ENCODE measurements at places on chromosomes 16 and 17. TPM values are rescaled to one million over a fixed set of nuclear protein-coding genes. Genes with fewer than 3 reads are reported as not detected.

DNA sequence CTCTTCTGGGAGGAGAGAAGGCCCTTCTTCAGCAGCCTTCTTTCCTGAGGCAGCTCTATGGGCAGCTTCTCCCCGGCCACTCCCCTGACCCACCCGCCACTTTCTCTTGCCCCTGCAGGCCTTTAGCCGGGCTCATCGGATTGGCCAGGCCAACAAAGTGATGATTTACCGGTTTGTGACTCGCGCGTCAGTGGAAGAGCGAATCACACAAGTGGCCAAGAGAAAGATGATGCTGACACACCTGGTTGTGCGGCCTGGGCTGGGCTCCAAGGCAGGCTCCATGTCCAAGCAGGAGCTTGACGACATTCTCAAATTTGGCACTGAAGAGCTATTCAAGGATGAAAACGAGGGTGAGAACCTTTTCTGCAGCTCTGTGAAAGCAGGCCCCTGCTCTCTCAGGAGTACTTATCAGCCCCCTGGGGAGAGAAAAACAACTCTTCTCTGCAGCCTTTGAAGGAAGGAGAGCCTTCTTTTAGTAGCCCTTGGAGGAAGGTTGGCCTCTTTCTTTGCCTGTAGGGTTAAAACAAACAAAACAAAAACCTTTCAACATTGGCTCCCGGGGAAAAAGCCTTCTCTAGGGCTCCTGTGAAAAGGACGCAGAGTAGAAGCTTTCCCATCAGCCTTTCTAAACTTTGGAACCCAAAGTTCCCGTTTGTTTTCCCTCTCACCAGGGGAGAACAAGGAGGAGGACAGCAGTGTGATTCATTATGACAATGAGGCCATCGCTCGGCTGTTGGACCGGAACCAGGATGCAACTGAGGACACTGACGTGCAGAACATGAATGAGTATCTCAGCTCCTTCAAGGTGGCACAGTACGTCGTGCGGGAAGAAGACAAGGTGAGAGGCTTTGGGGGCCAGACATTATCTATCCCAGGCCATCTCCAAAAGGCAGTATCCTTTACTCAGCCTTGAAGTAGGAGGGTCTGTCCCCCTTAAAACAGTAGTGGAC, 12.7 kb downstream of the RNF227 start:
- no peak for DNase-seq

DNA sequence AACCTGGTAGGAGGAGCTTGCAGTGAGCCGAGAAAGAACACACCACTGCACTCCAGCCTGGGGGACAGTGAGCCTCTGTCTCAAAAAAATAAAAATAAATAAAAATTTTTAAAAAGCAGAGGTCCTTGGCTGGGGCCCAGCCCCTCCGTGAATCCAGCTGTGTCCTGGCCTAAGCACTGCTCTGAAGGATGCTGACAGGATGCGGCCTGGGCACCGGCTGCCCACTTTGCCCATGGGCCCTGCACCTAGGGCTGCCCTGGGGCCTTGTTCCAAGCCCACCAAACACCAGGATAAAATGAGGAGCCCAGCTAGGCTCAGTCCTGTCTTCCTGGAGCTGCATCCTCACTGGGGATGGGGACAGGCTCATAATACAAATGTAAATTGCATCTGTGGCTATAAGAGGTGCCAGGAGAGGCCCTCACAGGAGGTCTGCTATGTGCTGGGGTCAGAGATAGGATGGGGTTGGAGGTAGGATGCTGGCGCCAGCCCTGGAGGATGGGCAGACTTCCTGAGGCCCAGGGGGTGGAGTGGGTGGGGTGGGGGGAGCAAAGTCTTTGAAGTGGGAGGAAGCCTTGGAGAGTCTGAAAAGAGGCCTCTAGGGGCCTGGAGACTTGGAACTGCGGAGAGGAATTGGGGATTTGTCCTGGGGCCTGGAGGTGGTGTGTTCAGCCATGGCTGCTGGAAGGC, 6.2 kb downstream of the C16orf89 start:
- no peak for DNase-seq

- no peak for DNase-seq
These were observed 10.2 kb downstream of the ARSG start for GRCh38 chr17:68301438-68301959.

Gene TEKT5
- not detected for total RNA-seq

DNA sequence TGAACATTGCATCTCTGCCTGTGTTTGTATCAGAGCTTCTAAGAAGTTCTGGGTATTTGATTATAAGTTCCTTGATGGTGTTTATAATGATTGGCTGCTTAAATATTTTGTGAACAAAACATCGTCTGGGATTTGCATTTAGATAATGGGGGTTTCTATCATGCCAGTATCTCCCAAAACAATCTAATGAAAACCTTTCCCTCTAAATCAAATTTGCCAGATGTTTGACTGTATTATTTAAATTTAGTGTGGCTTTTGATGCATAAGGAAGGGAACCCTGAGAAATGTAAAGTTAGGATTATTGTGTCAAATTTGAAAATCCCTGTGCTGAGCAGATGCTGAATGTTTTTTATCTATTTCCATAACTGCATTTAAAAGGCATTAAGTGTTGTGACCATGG, 159.9 kb downstream of the HS3ST3A1 start:
- DNase-seq, result no peak

- no peak for DNase-seq
These were observed 72.0 kb downstream of the PITPNC1 start for GRCh38 chr17:67449065-67449464.

GRCh38 chr16:88391144-88391850, 8.5 kb downstream of the ZNF469 start:
- DNase-seq, result no peak

GRCh38 chr16:25005445-25006306, 9.5 kb downstream of the ARHGAP17 start:
- no peak for DNase-seq

DNA sequence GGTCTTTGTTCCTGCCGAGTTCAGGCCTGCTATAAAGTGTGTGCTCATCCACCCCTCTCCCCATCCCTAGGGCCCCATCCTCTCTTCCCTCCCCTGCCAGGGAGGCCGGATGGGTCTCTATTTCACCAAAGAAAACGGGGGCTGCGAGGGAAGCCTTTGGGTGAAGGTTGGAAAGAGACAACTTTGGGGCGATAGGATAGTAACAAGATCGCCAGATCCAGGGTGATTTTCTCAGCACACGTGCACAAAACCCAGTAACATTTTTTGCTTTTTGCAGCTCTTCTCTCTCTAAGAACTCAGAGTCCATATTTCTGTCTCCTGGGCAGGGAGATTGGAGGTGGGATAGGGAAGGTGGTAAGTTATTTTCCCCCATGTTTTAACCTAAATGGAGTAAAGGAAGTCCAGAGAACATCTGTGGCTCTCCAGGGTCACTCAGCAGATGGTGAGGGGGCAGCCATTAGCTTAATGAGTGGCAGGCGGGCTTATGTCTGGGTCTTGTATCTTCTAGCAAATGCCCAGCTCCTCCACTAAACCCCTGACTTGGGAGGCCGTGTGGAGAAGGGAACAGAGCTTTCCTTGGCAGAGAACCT, 6.9 kb downstream of the CCR7 start:
- no peak for DNase-seq
